ENCODE measurements at places on chromosomes 16 and 17.

- no peak for DNase-seq
These were observed 16.8 kb downstream of the SEZ6 start for GRCh38 chr17:28989028-28989427.

GRCh38 chr17:61532826-61533225 is 58.2 kb downstream of the NACA2 start:
- no peak for DNase-seq

DNA sequence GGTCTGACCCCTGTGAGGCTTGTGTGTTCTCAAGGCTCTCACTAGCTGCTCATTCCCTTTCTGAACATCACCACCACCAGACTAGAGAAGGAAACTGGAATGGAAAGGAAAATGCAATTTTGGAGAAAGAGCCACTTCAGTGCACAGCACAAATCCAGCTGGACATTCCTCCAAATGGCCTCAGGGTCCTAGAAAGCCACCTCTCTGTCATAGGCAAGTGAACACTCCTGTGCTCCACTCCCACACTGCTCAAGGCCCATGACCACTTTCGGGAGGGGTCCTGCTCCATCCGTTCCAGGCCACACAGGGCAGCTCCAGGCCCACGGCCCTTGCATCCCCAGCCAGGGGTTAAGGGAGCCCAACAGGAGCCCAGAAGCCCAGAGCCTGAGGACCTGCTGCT is 2.6 kb downstream of the LRRC75A start:
- DNase-seq, result no peak

GRCh38 chr17:42618442-42619150 is 9.1 kb downstream of the TUBG1 start:
- no peak for DNase-seq

DNA sequence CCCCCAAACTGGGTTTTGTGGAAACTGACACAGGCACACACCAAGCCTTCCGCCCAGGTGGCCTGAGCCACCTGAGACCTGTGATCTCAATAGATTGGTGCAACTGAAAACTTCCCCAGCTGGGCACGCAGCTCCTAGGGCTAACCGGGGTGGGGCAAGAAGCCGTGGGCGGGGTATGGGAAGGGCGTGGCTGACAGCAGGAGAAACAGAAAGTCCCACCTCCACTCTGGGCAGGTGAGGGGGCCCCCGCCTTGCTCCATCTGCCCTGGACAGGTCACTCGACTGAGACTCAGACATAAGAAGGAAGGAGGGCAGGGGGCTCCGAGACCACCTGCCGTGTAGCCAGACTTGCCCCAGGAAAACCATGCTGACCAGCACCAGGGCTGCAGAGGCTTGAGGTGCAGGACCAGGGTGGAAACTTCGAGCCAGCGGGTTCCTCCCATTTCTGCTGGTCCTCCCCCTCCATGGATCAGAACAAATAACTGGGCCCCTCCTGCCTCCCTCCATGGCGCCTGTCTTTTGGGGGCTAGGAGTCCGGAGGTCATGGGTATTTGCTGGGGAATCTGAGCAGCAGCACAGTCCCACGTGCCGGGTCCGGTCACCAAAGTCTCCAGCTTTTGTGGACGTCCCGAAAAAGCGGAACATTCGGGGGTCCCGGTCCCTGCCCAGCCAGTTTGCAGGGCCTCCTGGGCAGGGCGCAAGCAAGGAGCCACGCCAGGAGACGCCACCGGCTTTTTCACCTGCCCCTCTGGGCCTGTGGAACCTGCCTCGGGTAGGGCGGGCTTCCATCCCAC is 1.3 kb downstream of the TIMP2 start:
- DNase-seq, result no peak

GRCh38 chr17:77129568-77130301 is 11.0 kb upstream of the SEC14L1 start:
- no peak for DNase-seq

DNA sequence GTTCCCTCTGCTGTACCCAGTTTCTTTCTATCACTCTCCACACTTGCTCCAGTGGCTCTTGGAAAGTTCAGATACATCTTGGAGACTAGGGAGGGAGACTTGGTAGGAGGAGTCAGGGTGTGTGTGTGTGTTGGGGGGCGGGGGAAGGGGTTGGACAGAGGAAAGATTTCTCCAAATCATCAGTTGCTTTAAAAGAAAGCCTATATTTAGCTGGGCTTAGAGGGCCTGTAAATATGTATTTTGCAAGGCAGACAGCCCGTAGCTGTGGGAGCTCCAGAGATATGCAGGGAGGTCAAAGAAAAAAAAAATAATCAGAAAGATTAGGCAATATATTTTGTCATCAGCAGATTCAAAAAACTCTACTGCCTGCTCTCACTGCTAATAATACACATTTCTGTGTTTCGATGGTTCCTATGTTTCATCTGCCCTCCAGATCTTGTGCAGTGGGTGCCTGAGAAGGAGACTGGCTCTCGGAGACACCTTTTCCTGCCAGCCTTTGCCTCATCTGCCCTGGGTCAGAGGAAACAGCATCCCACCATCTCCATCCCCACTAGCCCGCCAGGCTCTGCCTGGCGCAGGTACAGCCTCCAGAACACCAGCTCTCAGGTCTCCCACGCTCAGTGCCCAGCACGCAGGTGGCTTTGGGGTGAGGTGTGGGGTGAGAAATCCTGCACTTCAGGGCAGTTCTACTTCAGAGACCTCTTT is 4.8 kb upstream of the PPP1R9B start:
- DNase-seq, result no peak

GRCh38 chr16:74743668-74744299 is 30.8 kb downstream of the FA2H start:
- DNase-seq, result no peak

DNA sequence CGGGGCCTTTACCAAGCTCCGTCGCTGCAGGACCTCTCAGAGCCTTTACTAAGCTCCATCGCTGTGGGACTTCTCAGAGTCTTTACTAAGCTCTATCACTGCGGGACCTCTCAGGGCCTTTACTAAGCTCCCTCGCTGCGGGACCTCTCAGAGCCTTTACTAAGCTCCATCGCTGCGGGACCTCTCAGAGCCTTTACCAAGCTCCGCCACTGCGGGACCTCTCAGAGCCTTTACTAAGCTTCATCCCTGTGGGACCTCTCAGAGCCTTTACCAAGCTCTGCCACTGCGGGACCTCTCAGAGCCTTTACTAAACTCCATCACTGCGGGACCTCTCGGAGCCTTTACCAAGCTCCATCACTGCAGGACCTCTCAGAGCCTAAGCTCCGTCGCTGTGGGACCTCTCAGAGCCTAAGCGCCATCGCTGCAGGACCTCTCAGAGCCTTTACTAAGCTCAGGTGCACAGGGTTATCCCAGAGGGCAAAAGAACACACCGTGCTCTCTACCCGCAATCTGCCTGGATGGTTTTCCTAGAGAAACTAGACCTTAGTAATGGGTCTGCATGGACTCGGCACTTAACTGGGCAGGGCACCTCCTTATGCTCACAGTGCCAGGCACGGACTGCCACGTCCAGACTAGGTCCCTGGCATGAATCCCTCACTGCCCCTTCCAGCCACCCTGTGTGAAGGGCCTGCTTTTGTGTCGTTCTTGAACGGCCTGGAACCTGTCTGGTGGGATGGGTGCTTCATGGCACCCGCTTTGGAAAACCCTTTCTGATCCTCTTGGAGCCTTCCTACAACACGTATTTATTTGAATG is 69.2 kb upstream of the DOC2B start:
- DNase-seq, result no peak

GRCh38 chr16:68762996-68763756 is 26.1 kb downstream of the CDH1 start:
- no peak for DNase-seq

GRCh38 chr17:16027708-16028584 is 28.3 kb downstream of the TTC19 start:
- no peak for DNase-seq

DNA sequence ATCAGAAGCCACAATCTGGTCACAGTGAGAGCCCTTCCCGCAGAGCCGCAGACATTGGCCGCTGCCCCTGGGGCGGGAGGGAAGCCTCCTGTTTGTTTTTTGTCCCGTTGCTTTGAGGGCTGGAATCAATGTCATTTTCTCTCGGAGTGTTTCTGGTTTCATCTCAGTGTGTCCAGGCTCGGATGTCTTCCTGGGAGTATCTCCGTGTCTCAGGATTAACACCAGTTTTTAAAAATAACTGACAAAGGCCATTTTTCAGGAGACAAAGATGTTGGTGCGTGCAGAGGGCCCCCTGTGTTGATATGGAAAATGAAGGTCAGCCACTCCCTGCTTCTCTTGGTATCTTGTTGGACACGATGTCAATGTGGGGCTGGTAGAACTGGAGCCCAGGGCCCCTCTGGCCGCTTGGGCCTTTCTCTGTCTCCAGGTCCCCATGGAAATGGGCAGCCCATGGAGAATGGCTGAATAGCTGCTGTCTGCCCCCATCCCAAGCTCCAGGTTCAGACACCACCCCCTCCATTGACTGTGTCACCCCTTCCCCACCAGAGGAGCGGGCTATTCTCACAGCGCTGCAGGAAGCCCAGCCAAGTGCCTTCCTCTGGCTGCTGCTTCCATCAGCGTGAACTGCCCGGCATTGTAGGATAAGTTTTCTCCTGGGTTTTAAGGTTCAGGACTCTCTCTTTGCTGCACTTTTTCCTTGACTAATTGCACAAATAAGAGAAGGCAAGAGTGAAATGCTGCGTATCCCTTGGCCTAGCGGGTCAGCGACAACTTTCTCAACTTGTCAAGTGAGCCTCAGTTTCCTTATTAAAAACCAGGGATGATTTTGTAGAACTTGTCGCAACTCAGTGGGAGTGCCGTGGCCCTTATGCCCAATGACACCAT is 72.2 kb upstream of the METTL9 start:
- DNase-seq, result no peak

DNA sequence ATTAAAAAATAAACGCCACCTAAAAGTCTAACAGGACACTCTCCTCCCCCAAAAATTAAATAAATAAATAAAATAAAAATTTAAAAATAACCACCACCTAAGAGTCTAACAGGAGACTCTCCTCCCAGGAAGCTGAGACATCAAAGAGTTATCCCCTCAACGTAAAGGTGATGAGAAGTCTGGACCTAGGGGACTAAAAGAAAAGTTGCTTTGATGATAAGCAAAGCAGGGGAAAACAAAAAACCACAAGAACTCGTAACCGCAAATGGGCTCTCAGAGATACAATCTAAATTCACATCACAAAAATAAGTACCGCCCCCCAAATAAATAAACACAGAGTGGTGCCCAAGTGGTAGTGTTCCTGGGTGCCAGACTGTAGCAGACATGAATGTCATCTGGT is 412.2 kb downstream of the ZFHX3 start:
- no peak for DNase-seq

- DNase-seq, result no peak
These were observed 8.5 kb upstream of the PIK3R6 start for GRCh38 chr17:8875957-8876356.

GRCh38 chr16:70399951-70400350 is 38.9 kb downstream of the ST3GAL2 start:
- no peak for DNase-seq

- no peak for DNase-seq
These were observed 936.1 kb upstream of the SOX9 start for GRCh38 chr17:71184716-71185115.

GRCh38 chr16:89407925-89408300 is 82.4 kb downstream of the ANKRD11 start:
- no peak for DNase-seq

DNA sequence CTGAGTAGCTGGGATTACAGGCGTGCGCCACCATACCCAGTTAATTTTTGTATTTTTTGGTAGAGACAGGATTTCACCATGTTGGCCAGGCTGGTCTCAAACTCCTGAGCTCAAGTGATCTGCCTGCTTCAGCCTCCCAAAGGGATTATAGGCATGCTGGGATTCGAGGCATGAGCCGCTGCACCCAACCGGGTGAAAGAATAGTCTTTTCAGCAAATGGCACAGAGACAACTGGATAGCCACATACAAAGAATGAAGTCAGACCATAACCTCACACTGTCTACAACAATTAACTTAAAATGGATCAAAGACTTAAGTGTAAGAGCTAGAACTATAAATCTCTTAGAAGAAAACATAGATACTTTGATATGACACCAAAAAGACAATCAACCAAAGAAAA is 67.6 kb downstream of the TBC1D16 start:
- no peak for DNase-seq

DNA sequence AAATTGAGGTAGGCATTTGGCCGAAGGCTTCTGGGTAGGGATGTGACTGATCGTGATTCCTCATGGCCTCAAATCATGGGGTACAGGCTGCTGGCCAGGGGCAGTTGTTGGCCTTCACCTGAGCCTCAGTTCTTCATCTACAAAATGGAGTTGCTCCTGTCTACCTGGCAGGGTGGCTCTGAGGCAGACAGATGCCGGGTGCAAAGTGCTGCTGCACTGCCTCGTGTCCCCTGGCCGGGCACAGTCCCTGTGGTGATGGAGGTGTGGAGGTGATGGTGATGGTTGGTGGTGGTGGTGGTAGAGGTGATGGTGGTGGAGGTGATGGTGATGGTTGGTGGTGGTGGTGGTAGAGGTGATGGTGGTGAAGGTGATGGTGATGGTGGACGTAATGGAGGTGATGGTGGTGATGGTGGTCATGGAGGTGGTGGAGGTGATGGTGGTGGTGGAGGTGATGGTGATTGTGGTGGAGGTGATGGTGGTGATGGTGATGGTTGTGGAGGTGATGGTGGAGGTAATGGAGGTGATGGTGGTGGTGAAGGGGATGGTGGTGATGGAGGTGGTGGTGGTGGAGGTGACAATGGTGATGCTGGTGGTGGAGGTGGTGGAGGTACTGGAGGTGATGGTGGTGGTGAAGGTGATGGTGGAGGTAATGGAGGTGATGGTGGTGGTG is 52.6 kb downstream of the RNF213 start:
- no peak for DNase-seq

DNA sequence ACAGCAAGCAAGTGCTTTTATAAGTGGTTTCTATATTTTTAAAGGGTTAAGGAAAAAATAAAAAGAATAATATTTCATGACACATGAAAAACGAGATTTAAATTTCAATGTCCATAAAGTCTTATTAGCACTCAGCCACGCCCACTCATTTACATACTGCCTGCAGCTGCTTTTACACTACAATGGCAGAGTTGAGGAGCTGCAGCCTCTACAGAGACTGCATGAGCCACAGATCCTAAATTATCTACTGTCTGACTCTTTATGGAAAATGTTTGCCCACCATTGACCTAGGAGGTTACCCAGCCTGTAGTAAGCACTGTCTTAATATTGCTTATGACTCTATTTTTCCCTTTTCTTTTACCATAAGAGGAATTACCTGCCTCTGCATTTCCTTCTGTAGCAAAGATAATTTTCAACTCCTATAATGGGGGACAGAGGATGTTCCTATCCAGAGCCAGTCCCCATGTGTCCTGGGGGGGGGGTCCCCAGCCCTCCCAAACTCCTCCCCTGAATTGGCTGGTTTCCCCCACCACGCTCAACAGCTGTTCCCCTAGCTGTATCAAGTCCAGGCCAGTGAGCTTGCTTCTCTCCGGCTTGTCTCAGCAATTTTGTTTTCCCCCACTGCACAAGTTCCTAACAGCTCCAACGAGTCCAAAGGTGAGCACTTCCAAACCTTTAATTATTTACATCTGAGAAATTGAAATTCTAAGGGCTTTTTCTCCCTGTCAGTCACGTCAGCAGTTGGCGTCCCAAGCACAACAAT is 139.4 kb upstream of the ERCC4 start:
- no peak for DNase-seq

GRCh38 chr17:57551321-57552079 is 193.6 kb downstream of the CCDC182 start:
- no peak for DNase-seq

All from stimulated activated CD4-positive, alpha-beta T cell treated with anti-CD3 and anti-CD28 coated beads, Interleukin-1b, Interleukin-23, amount 100 ng/mL, for 1 hour (primary cell).